ENCODE measurements at places on chromosomes 6 and 20. TPM values are rescaled to one million over a fixed set of nuclear protein-coding genes. Genes with fewer than 3 reads are reported as not detected.

- peaks cover 88% of the 10 kb centered on the region for H3K4me1 ChIP-seq
- peak; percentile 90 for DNase-seq
- peak overlapping the region; percentile 13 for H3K4me3 ChIP-seq
- H3K27me3 ChIP-seq, result no peaks in the 10 kb centered on the region
Observed at GRCh38 chr20:38084425-38084951, 50.9 kb downstream of the RPRD1B start.

DNA sequence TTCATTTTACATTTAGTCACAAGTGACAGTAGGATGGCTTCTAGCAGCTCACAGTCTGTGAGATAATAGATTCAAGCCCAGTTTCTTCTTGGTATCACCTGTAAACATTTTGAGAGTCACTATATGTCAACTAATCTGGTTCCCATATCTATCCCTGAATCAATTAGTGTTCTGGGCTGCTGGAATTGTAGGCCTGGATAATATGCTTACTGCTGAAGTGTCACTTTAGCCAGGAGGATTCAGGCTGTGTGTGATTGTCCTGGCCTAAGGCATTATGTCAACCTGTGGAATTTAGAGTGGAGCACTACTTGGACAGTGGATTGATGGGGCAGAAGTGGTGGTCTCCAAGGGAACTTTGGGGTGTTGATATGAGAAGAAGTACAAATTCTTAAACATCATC is 1071.8 kb upstream of the CITED2 start:
- H3K4me1 ChIP-seq, result peaks cover 21% of the 10 kb centered on the region
- no peaks in the 10 kb centered on the region for H3K36me3 ChIP-seq
- no peak overlapping the region for H3K27ac ChIP-seq
- DNase-seq, result no peak
- no peak overlapping the region for H3K4me3 ChIP-seq

DNA sequence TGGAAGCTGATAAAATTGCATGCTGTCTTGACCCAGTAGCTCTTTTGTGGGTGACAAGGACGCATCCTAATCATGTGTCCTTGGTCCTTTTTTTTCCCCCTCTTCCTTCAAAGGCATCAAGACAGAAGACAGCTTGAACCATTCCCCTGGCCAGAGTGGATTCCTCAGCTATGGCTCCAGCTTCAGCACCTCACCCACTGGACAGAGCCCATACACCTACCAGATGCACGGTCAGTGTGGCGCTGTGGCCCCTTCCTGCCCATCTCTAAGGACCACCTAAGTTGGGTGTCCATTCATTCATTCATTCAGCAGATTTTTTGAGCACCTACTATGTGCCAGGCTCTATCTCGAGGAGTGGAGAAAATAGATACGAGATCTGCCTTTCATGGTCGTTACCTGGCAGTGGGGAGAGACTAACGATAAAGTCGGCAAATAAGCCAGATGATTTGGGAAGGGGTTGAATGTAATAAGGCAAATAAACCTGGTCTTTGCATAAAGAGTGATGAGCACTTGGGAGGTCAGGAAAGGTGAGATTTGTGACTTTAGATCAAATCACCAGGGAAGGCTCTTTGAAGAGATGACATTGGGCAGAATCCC is 121.5 kb downstream of the EYA2 start:
- no peaks in the 10 kb centered on the region for H3K36me3 ChIP-seq
- H3K27ac ChIP-seq, result no peak overlapping the region

DNA sequence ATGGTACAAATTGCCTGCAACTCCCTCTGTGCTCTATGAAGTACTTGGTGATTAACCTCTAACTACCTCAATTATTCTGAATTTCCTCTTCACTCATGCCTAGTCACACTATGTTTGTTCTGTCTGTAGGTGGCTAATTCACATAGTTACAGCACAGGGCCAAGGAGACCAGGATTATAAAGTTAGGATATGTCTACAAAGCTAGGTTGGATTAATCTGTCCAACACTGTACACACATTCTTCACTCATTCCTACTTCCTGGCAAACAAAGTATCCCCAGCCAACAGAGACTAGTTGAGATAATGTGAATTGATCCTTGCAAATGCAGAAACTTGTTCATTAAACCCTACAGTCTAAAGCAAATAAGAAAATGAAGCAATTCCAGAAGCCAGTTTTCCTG is 269.8 kb downstream of the HACE1 start:
- no peaks in the 10 kb centered on the region for H3K4me1 ChIP-seq
- no peak overlapping the region for H3K4me3 ChIP-seq
- H3K36me3 ChIP-seq, result no peaks in the 10 kb centered on the region
- H3K27ac ChIP-seq, result no peak overlapping the region

GRCh38 chr6:41713159-41713649 is 22.2 kb downstream of the TFEB start:
- no peak for DNase-seq
- H3K27me3 ChIP-seq, result no peaks in the 10 kb centered on the region
- H3K4me1 ChIP-seq, result peaks cover 73% of the 10 kb centered on the region
- no peaks in the 10 kb centered on the region for H3K36me3 ChIP-seq
- H3K4me3 ChIP-seq, result no peak overlapping the region

DNA sequence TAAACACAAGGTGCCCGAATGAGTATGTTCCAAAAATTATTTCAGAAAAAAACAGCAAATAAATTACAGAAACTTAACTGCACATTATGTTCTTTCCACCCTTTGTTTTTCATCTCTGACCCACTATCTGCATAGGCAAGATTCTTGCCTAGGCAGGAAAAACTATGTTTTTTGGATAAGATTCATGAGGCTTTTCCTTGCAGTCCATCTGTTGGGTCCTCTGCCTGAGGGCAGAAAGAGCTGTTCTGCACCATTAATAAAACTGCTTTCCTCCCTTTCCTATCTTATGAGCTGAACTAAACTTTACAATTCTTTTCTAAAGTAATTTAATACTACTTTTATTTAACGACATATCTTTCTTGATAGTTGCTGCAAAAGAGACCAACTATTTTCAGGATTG is 21.1 kb downstream of the ENPP1 start:
- H3K36me3 ChIP-seq, result no peaks in the 10 kb centered on the region
- no peak overlapping the region for H3K27ac ChIP-seq
- H3K27me3 ChIP-seq, result no peaks in the 10 kb centered on the region
- no peak overlapping the region for H3K4me3 ChIP-seq
- H3K4me1 ChIP-seq, result peaks cover 19% of the 10 kb centered on the region

DNA sequence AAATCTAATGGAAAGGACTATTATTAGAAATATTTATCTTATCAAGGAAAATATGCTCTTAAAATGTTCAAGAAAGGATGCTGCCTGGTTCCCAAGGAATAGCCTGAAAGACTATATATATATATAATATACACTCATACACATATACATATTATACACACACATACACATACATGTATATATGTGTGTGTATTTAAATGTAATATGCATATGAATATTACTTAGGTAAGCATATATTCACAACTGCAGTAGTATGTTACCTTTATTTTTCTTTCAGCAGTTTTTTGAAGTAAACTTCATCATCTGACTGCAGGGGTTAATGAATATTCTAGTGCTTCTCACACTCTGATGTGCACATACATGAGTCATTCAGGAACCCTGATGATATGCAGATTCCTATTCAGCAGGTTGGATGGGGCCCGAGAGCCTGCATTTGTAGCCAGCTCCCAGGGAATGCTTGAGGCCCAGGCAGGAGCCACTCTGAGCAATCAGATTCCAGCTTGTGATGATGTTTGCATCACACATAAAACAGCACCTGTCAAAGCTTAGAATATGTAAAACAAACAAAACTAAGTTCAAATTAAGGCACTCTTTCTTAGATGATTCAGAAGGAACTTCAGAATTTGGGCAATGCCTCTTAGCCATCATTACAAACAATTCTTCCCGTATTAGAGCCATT is 16.1 kb downstream of the MYLK4 start:
- no peaks in the 10 kb centered on the region for H3K27me3 ChIP-seq
- DNase-seq, result no peak
- H3K27ac ChIP-seq, result no peak overlapping the region

- no peak for DNase-seq
- no peaks in the 10 kb centered on the region for H3K4me1 ChIP-seq
- H3K36me3 ChIP-seq, result no peaks in the 10 kb centered on the region
Observed at GRCh38 chr20:46814366-46815232, 80.0 kb upstream of the EYA2 start.

DNA sequence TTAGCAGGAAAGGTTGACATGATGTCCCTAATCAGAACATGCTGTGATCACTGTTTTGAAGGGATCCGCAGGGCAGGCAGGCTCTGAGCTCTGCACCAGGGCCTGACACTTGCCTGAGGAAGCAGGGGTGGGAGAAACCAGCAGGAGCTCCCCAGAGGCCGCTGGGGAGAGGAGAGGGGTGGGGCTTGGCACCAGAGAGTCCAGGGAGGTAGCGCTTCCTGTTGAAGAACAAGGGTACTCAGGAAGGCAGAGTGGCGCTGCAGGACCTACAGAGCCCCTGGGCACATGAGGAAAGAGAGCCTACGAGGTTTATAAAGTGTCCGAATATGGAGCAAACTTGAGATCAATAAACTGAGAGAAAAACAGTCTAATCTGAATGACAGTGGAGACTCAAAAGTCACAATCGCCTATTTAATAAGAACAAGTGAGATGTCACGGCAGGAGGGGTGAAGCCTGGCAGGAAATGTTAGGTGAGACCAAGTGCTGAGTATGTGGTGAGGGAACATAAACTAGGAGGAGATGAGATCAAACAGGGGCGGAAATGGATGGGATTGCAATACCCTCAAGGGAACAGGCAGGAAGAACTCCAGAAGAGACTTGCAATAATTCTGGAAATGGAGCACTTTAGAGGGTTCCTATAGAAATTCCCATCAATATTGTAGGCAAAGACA is 5.8 kb upstream of the TBXT start:
- H3K27ac ChIP-seq, result no peak overlapping the region
- H3K27me3 ChIP-seq, result peaks cover 26% of the 10 kb centered on the region
- H3K4me1 ChIP-seq, result peaks cover 18% of the 10 kb centered on the region
- DNase-seq, result no peak

- no peaks in the 10 kb centered on the region for H3K4me1 ChIP-seq
- no peak overlapping the region for H3K27ac ChIP-seq
- no peaks in the 10 kb centered on the region for H3K27me3 ChIP-seq
- no peak overlapping the region for H3K4me3 ChIP-seq
Observed at GRCh38 chr6:122669868-122670267, 59.7 kb downstream of the PKIB start.

- no peaks in the 10 kb centered on the region for H3K4me1 ChIP-seq
- H3K36me3 ChIP-seq, result no peaks in the 10 kb centered on the region
- no peak for DNase-seq
Observed at GRCh38 chr6:96995903-96996302, 71.4 kb downstream of the KLHL32 start.

- H3K4me1 ChIP-seq, result no peaks in the 10 kb centered on the region
- no peaks in the 10 kb centered on the region for H3K27me3 ChIP-seq
- H3K27ac ChIP-seq, result no peak overlapping the region
Observed at GRCh38 chr20:19256906-19257595, 44.6 kb downstream of the SLC24A3 start.

GRCh38 chr6:47654255-47654654 is 44.1 kb upstream of the ADGRF4 start:
- DNase-seq, result no peak
- H3K36me3 ChIP-seq, result no peaks in the 10 kb centered on the region

DNA sequence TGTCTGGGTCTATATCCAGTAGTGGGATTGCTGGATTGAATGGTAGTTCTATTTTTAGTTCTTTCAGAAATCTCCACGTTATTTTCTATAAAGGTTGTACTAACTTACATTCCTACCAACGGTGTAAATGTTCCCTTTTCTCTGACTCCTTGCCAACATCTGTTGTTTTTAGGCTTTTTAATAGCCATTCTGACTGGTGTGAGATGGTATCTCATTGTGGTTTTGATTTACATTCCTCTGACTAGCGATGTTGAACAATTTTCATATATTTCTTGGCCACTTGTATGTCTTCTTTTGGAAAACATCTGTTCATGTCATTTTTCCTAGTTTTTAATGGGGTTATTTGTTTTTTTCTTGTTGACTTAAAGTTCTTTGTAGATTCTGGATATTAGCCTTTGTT is 99.3 kb downstream of the BMP2 start:
- DNase-seq, result no peak
- H3K4me3 ChIP-seq, result no peak overlapping the region
- no peak overlapping the region for H3K27ac ChIP-seq
- H3K4me1 ChIP-seq, result no peaks in the 10 kb centered on the region

DNA sequence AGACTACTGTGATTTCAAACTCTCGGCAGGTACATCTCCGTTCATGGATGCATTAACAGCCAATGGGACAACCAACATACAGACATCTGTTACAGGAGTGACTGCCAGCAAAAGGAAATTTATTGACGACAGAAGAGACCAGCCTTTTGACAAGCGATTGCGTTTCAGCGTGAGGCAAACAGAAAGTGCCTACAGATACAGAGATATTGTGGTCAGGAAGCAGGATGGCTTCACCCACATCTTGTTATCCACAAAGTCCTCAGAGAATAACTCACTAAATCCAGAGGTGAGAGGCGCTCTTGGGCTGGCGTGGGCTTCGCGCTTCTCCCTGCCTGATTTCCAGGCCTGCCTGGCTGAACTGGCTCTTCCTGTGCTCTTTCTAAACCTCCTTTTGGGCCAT is 68.4 kb downstream of the RPP40 start:
- DNase-seq, result no peak
- H3K27me3 ChIP-seq, result no peaks in the 10 kb centered on the region
- no peaks in the 10 kb centered on the region for H3K36me3 ChIP-seq
- no peak overlapping the region for H3K4me3 ChIP-seq

DNA sequence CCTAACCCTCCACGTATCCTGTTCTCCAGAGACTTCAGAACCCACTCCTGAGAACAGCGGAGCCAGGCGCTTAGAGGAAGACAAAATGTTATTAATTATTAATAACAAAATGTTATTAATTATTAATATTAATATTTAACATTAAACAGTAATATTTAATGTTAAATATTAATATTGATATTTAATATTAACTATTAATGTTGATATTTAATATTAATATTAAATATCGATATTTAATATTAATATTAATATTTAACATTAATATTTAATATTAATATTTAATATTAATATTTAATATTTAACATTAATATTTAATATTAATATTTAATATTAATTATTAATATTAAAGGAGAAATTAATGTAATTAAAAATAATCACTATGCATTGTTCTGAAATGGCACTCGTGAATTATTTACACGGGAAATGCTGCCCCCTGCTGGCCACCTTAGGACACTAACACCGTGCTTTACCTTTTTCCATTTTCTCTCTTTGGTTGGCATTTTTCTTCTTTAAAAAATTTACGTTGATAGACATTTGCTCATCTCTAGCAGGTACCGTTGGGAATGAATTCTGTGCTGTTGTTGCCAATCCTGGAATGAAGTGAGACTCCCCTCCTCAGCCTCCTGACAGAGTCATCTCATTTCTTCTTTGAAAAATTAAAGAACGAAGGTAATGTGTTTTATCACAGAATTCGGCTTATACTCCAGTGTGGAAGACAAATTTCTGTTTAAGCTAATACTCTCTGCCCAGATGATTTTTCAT is 7.5 kb upstream of the GGTLC1 start:
- H3K4me1 ChIP-seq, result no peaks in the 10 kb centered on the region
- no peak overlapping the region for H3K4me3 ChIP-seq
- H3K27ac ChIP-seq, result no peak overlapping the region
- no peak for DNase-seq
- no peaks in the 10 kb centered on the region for H3K36me3 ChIP-seq

The MTFR2 gene
- not detected for total RNA-seq

The RCAN2 gene
- 29.1 TPM for total RNA-seq

The SLC22A1 gene
- total RNA-seq, result not detected

The CRISP3 gene
- 0.33 TPM for total RNA-seq

The PRR18 gene
- not detected for total RNA-seq

The ARMH2 gene
- not detected for total RNA-seq

The HLA-DQB1 gene
- 5.8 TPM for total RNA-seq

The FAM50B gene
- 26.6 TPM for total RNA-seq
